Osteoblast (primary cell): ENCODE measurements at places on chromosomes 4 and X. TPM values are rescaled to one million over a fixed set of nuclear protein-coding genes. Genes with fewer than 3 reads are reported as not detected.

GRCh38 chr4:110062166-110062565, 136.2 kb downstream of the ELOVL6 start:
- no peak for DNase-seq

GRCh38 chr4:32826169-32826568, 2106.0 kb downstream of the PCDH7 start:
- DNase-seq = no peak

GRCh38 chr4:100842856-100843255, 325.0 kb upstream of the EMCN start:
- no peak for DNase-seq

- DNase-seq = no peak
These were observed 225.2 kb downstream of the MID1 start for GRCh38 chrX:10395179-10395578.

GRCh38 chrX:134971926-134972325, 18.9 kb upstream of the SMIM10 start:
- DNase-seq = peak; percentile 14

GRCh38 chr4:44146516-44146915, 302.1 kb downstream of the KCTD8 start:
- DNase-seq = no peak

DNA sequence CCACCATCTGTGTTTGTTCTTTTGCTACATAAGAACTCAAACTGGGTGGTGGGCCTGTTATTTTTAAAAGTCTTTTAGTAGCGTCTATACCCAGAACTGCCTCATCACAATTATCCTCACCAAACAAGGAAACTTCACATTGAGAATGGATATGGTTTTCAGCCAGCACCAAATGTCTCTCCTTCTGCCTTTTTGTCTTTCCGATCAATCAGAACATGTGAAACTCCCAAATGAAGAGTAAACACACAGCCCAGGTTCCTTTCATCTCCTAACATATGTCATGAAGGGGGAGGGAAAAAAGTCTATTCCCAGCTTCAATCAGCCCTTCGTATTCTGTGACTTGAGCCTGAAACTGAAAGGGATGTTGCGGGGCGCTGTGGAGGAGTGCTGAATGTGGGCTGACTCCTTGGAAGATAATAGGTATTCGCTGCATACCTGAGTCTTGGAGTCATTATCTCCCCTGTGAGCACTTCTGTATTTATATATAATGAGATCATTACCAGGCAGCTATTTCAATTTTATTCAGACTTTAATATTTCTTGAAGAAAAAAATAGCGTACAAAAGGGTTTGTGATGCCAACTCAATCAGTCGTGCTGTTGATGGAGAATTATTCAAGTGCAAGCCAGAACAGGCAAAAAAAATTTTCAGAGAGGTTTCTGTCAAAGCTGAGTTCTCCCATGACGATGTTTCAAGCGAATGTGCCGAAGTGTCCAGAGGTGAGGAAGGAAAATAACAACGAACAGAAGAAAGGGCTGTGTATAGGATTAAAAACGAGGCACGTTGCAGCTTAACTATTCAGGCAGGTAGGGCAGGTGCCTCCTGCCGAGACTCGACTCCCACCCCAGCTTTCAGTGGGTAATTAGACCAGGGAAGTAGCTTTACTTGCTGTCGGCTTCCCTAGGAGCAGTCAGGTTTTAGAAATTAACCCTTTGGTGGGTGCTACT, 163.9 kb upstream of the NOCT start:
- no peak for DNase-seq

DNA sequence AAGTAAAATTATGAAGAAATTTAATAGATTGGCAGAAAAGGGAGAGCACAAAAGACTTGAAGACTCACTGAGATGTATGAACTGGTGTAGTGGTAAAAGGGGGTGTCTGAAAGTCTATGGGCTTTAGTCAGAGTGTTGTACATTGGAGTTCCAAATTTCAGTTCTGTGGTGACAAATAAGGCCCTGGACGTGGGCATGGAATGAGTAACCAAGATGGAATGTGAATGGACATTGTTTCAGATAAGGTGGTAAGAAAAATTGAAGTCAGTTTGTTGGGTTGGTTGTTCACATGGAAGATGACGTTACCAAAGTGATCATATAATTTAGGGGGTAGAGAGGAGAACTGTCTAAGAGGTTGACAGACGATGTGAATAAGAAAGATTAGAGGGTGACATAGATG, 13.9 kb downstream of the CYSLTR1 start:
- DNase-seq = no peak

DNA sequence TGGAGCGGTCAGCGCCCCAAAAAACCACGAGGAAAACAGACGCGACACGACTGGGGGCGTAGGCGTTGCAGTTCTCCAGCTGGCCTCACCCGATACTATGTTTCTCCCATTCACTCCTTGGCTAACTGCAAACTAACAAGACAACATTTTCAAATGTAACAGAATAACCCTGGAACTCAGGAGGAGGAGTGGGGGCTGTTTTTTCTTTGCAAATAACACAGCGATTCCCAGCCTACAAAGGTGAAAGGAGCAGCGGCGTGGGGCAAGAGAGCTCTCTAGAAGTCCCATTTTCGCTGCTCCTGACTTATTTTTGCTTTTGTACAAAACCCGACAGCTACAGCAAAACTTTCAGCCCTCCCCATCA, 1.6 kb downstream of the SOX3 start:
- no peak for DNase-seq

- DNase-seq = no peak
These were observed 223.2 kb upstream of the TEX13C start for GRCh38 chrX:125096469-125096868.

GRCh38 chr4:141534985-141535384, 101.4 kb upstream of the IL15 start:
- DNase-seq = no peak

GRCh38 chr4:114615435-114615834, 16.8 kb downstream of the UGT8 start:
- DNase-seq = peak; percentile 14

GRCh38 chr4:70688795-70689231, 481 bp downstream of the UTP3 start:
- DNase-seq = peak; percentile 55

GRCh38 chr4:75623026-75623425, 7.3 kb downstream of the CDKL2 start:
- DNase-seq = no peak

- no peak for DNase-seq
These were observed 264.1 kb downstream of the CBLL2 start for GRCh38 chrX:22536746-22537304.

- no peak for DNase-seq
These were observed 2.8 kb downstream of the TMPRSS11D start for GRCh38 chr4:67880866-67881610.

DNA sequence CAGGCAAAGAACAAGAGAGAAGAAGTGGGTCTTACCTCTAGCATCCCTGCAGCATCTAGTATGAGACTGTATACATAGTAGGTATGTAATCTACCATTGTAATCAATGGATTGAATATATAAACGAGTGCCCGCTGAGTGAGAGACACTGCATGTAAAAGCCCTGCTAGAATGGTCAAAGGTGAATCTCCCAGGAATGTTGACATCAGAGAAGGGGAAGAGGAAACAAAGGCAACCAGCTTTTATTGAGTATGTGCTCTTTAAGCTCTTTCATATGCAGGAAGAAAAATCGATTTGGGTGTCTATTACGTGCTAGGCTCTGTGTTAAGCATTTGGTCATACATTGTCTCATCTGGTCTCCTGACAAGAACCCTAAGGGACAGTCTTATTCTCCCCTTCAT, 91.9 kb upstream of the KLHL13 start:
- no peak for DNase-seq

DNA sequence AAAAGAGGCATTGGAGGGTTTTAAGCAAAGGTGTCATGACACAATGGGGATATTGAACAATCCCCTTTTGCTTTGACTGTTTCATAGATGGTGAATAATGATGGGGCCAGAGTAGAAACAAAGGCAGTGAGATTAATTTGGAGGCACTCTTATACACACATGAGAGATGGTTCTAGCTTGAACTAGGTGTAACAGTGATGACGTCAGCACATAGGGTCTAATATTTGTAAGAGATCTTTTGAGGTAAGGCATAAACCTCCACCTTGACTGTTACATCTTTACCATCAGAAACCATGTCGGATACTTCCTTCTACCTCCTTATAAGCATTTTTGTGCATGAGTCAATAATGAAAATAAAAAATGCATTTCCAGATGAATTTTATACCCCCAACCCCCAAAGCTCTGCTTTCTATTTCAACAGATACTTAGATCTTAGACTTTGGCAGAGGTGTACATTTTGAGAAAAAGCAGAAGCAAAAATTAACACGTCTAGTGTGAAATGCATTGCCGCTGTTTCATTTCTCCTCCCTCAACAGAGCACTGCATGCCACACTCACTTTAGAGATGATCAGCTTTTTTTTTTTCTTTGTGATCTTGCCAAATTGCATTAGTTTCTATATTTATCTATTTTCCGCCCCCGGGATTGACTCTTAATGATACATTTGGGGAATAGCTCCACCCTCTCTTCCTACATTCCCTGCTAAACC, 87.2 kb downstream of the HS3ST1 start:
- no peak for DNase-seq

GRCh38 chrX:475926-476723, 89.4 kb upstream of the PPP2R3B start:
- DNase-seq = peak; percentile 81

GRCh38 chrX:71198066-71198465, 25.0 kb upstream of the GJB1 start:
- DNase-seq = peak; percentile 49

DNA sequence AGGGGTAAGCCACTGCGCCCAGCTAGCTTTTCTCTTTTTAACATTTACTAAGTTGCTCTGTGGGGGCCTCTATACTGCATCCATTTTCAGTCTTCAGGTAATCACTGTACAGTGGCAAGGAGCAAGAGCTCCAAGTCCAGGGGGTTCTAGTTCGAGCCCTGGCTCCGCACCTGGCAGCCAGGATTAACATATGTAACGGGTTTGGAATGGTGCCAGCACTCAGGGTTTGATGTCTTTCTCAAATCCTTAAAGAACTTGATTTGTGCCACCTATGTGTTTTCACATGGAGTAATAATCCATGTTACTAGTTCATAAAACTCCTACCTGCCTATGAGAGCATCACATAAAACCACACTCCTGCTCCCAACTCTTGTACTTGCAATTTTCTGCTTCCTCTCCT, 4.5 kb downstream of the GRPEL1 start:
- no peak for DNase-seq

DNA sequence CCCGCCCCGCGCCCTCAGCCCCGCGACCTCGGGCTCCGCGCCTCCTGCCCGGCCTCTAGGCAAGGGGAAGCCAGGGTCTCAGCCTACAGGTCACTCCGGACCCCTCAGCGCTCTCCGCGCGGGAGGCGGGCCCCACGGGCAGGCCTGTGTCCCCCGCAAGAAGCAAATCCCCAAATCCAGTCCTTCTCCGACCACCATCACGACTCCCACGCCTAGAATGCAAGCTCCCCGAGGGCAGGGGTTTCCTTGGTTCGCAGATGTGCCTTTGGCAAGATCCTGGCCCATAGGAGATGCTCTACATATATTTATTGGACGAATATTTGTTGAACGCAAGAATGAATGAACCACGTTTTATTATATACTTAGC, 260 bp upstream of the CCDC149 start:
- no peak for DNase-seq

GRCh38 chrX:49656533-49656932, 39.3 kb downstream of the PAGE1 start:
- no peak for DNase-seq

DNA sequence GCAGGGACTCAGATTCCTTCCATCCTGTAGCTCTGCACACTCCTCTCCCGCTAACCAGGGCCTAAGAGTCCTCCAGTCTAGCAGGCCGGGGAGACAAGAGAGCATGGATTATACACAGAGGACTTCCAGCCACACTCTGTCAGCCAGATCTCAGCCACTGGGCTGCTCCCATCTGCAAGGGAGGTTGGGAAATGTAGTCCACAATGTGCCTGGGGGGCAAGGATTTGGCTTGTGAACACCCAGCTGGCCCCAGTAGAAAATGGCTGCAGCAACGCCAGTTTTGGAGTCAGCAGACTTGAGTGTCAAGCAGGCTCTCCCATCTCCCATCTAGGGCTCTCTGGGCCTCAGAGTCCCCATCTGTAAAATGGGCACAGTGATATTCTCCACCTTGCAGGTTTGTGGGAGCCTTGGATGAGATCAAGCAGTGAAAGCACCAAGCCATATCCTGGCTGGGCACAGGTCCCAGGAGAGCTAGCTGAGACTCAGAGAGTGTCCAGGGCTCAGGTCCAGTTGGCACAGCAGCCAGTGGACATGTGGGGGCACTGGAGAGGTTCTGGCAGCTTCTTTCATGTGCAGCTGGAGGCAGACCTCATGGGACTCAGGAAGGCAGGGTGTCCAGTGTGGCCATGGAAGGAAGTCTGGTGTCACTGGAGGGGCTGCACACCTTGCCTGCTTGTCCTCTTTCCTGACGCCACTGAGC, 14.6 kb downstream of the PSAPL1 start:
- DNase-seq = peak; percentile 46

- no peak for DNase-seq
These were observed 118.4 kb downstream of the RAPGEF2 start for GRCh38 chr4:159221280-159221679.

GRCh38 chrX:29555465-29556091, 659.8 kb upstream of the MAGEB2 start:
- DNase-seq = no peak

GRCh38 chr4:38911257-38911656, 43.7 kb downstream of the FAM114A1 start:
- DNase-seq = no peak

DNA sequence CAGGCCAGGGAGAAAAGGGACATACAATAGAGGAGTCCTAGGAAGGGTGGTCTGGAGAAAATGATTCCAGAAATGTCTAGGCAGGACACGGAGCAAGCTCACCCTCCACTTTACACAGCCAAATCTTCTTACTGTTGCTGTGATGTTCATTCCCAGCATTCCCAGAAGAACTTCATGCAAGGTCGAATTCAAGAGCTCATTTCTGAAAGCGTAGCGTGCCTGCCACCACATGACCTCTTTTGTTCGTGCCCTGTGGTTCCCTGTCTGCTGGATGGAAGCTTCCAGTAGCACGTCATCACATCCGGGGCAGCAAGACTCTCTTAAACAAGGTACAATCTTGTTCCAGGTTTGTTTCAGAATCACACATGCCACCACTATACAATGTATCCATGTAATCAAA, 57.8 kb downstream of the FAM184B start:
- no peak for DNase-seq

The MAPK10 gene
- total RNA-seq = 12.1 and 13.0 TPM in 2 replicates

The CT45A5 gene
- total RNA-seq = not detected in 2 replicates

The REELD1 gene
- not detected in 2 replicates for total RNA-seq

The RRH gene
- under 0.01 TPM in 1 of 2 replicates, not detected in the other for total RNA-seq

The CENPVL1 gene
- not detected in 2 replicates for total RNA-seq

The NPY2R gene
- under 0.01 and 0.36 TPM in 2 replicates for total RNA-seq

The CENPE gene
- total RNA-seq = 4.1 and 13.0 TPM in 2 replicates

The TCEAL6 gene
- total RNA-seq = not detected in 2 replicates

The MBNL3 gene
- 1.8 and 2.9 TPM in 2 replicates for total RNA-seq

The DIPK2B gene
- not detected in 2 replicates for total RNA-seq

The NAP1L2 gene
- 0.29 TPM in 1 of 2 replicates, not detected in the other for total RNA-seq

The NAP1L5 gene
- 2.9 and 5.1 TPM in 2 replicates for total RNA-seq

The CXXC4 gene
- not detected in 2 replicates for total RNA-seq

The TRIM61 gene
- total RNA-seq = 3.8 and 4.7 TPM in 2 replicates

The ABCG2 gene
- 0.36 and 0.59 TPM in 2 replicates for total RNA-seq

The HPSE gene
- 0.29 and 0.36 TPM in 2 replicates for total RNA-seq

The MGARP gene
- total RNA-seq = 4.4 and 7.6 TPM in 2 replicates
